ENCODE measurements at places on chromosomes 1 and 21.
A peak's percentile ranks its signal among the peaks of the same experiment; 100 is the strongest.

DNA sequence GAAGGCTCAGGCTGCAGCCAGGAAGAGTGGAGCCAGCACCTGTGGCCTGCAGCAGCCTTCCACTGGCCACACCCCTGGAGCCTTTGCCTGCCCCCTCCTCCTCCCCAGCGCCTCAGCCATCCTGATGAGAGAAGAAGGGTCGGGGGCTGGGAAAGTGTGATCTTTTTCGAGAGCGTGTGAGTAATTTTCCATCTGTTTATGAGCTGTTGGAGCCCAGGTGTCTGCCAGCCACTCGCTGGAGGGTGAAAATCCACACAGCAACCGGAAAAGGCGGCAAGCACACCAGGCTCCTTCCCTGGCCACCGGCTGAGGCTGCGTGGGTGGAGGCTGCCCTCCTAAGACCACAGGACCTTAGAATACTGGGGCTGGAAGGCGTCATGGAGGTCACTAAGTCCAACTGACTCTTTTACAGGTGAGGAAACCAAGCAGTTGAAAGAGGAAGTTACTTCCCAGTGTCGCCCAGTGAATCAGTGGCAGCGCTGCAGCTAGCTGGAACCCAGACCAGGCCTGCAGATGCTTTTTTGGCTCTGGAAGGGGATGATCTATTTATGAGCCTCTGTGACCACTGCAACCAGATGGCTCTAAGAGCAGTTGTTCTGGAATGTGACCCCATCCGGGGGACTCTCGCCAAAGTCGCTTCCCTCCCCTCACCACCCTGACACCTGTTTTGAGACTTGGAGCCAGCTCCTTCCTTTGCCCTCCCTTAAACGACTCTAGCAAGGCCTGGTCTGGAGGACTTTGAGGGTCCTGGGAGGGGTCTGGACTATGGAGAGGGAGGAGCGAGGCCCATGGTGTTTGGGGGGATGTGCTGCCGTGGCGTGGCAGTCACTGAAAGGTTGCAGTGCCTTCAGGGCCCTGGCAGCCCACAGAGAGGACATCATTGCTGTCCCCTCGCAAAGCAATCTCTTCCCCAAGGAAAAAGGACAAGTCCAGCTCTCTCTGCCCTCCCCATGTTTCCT, 54.5 kb downstream of the LGR6 start:
- DNase-seq: no peak

GRCh38 chr1:203649551-203649998, 22.9 kb downstream of the ATP2B4 start:
- no peak for DNase-seq

DNA sequence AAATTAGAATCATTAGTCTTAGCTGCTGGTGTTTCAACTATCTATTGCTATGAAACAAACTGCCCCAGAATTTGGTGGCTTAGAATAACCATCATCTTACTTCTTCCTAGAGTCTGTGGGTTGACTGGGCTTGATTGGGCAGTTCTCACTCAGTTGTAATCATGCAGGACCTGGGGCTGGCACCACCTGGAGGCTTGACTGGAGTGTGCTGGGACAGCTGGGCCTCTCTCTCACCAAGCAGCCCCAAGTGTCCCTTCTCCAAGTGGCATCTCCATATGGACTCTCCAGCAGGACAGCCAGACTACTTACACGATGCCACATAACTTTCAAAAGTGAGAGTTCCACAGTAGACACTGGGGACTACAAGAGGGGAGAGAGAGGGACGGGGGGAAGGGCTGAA, 140.3 kb upstream of the ATP1B1 start:
- DNase-seq: no peak

GRCh38 chr1:117181630-117182041, 29.1 kb downstream of the VTCN1 start:
- DNase-seq: no peak

GRCh38 chr1:85339089-85339488, 62.7 kb upstream of the BCL10 start:
- DNase-seq: no peak

DNA sequence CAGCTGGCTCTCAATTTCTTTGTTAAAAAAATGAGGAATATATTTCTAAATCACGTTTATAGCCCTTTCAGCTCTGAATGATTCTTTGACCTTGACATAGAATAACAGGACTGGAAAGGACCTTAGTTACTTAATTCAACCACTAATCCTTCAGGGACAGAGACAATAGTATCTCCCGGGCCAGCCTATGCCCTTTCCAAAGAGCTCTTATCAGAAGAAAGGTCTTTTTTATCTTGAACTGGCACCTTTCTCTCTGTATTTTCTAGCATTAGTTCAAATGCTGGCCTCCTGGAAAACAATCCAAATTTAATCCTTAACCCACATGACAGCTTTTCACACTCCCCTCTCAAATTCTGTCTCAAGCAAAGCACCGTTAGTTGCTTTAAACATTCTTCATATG, 44.8 kb upstream of the FBXO28 start:
- no peak for DNase-seq

GRCh38 chr1:236066828-236067386, 2.0 kb upstream of the NID1 start:
- DNase-seq: peak; percentile 95

GRCh38 chr1:245807954-245808719, 653.4 kb downstream of the KIF26B start:
- no peak for DNase-seq

- DNase-seq: no peak
Measured at GRCh38 chr1:1022302-1023009, 2.5 kb downstream of the AGRN start.

DNA sequence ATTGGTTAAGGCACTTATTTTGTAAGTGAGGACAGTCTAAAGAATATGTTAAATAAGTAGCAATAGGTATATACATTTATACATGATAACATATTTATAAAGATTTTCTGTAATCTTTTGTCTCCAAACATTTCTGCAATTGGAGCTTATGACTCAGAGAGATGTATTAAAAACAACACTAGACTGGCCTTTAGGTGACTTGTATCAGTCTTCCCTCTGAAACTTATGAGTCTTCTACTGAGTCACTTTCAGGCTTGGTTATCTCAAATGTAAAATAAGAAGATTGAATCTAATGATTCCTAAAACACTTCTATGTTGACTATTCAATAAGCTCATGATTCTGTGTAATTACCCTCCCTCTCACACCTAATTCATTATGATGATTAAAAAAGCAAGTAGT, 672.6 kb upstream of the NEGR1 start:
- no peak for DNase-seq

DNA sequence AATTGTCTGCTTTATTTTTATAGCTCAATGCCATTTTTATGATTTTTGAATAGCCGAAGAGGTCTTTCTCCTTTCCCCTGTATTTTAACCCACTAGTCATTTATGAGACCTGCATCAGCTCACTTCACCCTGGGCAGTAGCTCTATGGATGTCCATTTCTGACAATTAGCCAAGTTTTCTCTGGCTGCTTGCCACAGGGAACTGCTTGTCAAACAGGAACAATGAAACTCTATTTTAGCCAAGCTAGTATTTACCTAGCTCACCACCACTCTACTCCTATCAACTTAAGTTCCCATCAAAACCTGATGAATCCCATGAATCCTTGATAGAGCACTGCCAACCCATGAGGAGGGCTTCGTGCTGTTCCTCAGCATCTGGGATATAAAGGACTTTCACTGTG, 406.7 kb downstream of the RWDD3 start:
- no peak for DNase-seq

DNA sequence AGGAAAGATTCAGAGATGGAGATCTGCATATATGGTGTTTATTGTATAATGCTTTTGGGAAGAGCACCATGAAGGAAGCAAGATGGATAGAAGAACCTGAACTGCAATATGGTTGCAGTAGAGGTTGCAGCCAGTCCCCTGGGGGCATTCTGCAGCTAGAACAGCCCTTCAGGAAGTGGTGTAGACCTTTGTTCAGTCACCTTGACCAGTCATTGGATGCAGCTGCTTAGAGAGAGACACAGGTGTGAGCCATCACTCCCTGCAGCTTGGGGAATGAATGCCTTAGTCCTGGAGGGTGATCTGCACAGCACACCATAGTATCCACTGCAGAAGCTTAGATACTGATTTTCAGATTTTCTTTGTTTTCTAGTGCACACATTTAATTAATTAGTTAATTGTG, 42.3 kb downstream of the NEK7 start:
- DNase-seq: no peak

DNA sequence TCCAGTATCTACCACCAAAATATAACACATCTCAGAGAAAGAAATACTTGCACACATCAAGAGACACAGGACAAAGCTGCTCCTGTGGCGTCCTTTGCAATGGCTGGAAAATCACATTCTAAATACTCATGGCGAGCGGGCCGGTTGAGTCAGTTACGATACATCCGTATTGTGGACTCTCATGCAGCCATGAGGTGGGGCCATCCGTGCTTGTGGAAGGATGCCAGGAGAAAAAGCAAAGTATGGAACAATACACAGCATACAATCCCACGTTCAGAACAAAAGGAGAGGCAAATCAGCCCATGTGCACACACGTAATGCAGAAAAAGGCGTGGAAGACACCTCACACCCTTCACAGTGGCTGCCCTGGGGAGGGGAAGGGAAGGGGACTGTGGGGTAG, 13.1 kb downstream of the ATP13A2 start:
- no peak for DNase-seq

DNA sequence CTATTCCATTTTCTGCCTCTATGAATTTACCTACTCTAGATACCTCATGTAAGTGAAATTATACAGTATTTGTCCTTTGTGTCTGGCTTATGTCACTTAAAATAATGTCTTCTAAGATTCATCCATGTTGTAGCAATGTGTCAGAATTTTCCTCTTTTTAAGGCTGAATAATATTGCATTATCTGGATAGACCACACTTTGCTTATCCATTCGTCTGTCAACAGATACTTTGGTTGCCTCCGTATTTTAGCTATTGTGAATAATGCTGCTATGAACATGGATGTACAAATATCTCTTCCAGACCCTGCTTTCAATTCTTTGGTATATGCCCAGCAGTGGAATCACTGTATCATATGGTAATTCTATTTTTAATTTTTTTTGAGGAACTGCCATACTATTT, 10.1 kb upstream of the CCSAP start:
- DNase-seq: no peak

- DNase-seq: no peak
Measured at GRCh38 chr1:156862584-156862983, 1.9 kb downstream of the NTRK1 start.

- no peak for DNase-seq
Measured at GRCh38 chr1:96357141-96357765, 364.3 kb upstream of the PTBP2 start.

DNA sequence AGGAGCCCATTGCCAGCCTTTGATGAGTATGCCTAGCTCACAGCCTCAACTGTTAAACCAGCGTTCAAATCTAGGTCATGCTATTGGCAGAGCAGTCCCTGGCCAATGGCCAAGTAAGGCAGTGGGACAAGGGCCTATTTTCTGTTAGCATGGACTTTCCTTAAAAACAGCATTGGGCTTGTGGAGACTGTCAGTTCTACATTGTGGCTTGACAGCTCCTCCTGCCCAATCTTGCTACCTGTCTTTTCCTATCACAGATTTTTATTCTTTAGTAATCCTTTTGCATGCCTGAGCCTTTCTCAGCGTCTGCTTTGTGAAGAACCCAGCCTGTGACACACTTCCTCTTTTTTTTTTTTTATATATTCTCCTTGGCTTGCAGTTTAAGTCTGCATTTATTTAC, 56.4 kb downstream of the DIP2A start:
- peak; percentile 16 for DNase-seq

GRCh38 chr1:83593073-83593472, 405.9 kb downstream of the TTLL7 start:
- no peak for DNase-seq

DNA sequence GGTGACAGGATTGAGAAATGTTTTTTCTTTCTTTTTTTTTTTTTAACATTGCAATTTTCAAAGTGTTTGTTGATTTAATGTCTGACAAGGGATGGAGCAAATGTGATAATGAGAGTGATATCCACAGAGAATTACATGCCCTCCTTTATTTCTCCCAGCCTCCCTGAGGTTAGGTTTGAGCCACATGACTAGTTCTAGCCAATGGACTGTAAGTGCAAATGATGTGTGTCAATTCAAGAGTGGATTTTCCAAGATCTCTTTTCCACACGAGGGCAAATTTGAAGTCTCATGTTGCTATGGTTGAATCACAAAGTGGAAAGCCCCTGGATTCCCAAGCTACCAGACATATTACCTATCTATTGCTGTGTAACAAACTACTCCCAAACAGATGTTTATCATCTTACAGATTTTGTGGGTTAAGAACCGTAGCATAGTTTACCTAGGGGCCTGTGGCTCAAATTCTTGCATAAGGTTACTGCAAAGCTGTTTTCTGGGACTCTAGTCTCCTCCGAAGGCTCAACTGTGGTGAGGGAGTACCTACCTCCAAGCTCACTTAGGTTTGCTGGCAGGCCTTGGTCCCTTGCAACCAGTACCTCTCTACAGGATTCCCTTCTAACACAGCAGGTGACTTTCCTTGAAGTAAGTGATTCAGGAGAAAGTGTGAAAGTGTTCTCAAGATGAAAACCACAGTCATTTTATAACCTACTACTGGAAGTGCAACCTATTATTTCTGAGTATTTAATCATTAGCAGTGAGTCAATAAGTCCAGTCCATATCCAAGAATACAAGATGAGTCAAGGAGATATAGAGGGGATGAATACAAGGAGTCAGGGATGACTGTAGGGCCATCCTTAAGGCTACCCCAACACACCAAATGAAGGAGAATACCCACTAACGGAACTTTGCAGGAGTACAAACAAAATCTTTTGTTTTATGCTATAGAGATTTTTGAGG, 533.6 kb downstream of the PTPRC start:
- DNase-seq: no peak

DNA sequence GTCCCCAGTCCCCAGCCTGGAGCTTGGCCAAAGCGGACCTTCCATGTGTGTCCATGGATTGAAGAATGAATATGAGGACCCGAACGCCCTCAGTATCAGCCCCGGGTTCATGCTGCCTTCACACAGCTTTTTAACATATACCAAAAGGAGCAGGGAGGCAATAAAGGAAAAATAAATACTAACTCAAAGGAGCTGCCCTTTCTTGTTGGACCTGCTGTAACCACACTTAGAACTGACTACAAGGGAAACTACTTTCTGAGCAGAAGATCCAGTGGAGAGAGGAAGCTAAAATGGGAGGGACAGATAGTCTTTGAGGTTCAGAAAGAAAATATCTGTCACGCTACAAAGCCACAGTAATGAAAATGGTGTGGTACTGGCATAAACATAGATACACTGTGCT, 48.6 kb downstream of the CNN3 start:
- no peak for DNase-seq

DNA sequence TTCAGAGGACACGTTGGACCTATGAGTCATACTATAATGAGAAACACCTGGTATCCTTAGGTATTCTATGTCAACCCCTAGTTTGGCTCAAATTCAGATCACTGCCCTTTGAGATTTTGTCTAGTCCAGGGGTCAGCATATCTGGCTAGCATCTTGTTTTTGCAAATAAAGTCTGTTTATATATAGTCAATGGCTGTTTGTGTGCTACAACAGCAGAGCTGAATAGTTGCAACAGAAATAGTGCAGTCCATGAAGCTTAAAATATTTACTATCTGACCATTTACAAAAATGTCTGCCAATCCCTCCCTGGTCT, 48.5 kb upstream of the EDEM3 start:
- no peak for DNase-seq

- no peak for DNase-seq
Measured at GRCh38 chr1:24071941-24072340, 40.0 kb downstream of the MYOM3 start.

GRCh38 chr1:115220340-115221270, 117.4 kb downstream of the NGF start:
- no peak for DNase-seq

- DNase-seq: no peak
Measured at GRCh38 chr1:197062692-197063091, 4.4 kb downstream of the F13B start.
